ENCODE measurements at places on chromosomes 6 and 20.

GRCh38 chr6:134529921-134530320, 212.0 kb upstream of the SGK1 start:
- no peak for DNase-seq

DNA sequence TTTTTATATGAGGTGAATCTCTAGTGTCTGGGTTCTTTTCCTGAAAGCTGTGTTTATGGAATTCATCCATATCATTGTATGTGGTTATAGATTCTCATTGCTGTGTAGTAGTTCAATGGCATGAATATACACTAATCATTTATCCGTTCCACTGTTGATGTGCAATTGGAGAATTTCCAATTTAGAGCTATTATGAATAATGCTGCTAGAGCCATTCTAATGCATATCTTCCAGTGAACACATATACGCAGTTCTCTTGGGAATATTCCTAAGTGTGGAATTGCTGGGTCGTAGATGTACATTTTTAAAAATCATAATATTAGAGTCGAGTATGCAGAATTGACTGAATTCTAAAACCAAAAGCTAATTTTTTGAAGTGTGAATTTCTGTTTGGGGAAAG, 327.5 kb upstream of the JAG1 start:
- no peak for DNase-seq

- DNase-seq = no peak
Measured at GRCh38 chr6:34067814-34068213, 78.1 kb downstream of the GRM4 start.

- no peak for DNase-seq
Measured at GRCh38 chr6:107115695-107116327, 496 bp upstream of the BEND3 start.

GRCh38 chr20:22583773-22584521, 425 bp downstream of the FOXA2 start:
- no peak for DNase-seq

- no peak for DNase-seq
Measured at GRCh38 chr6:132643547-132643946, 15.4 kb downstream of the TAAR1 start.

GRCh38 chr20:10453241-10453640, 18.1 kb downstream of the SLX4IP start:
- no peak for DNase-seq

- DNase-seq = no peak
Measured at GRCh38 chr20:60463798-60464197, 505.6 kb downstream of the CDH26 start.

GRCh38 chr6:129671442-129672340, 38.3 kb downstream of the ARHGAP18 start:
- DNase-seq = no peak

- DNase-seq = no peak
Measured at GRCh38 chr6:157770946-157771345, 52.1 kb upstream of the SNX9 start.

GRCh38 chr20:38579219-38579910, 1.6 kb upstream of the ADIG start:
- no peak for DNase-seq

DNA sequence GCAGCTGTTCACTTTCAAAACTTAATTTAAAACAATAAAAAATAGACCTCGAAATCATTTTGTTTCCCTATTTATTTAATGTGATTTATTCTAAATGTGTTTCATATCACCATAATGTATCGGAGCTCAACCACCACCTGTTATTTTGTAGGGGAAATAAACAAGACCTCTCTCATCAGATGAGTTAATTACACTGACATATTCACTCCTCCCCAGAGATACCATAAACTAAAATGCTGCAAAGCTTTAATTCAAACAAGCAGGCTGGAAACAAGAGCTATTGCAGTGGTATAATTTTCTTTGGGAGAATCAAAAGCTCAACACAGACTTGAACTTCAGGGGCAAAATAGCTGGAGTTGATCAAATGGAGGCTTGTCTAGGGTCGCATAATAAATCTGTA, 303.5 kb upstream of the TSHZ2 start:
- no peak for DNase-seq

DNA sequence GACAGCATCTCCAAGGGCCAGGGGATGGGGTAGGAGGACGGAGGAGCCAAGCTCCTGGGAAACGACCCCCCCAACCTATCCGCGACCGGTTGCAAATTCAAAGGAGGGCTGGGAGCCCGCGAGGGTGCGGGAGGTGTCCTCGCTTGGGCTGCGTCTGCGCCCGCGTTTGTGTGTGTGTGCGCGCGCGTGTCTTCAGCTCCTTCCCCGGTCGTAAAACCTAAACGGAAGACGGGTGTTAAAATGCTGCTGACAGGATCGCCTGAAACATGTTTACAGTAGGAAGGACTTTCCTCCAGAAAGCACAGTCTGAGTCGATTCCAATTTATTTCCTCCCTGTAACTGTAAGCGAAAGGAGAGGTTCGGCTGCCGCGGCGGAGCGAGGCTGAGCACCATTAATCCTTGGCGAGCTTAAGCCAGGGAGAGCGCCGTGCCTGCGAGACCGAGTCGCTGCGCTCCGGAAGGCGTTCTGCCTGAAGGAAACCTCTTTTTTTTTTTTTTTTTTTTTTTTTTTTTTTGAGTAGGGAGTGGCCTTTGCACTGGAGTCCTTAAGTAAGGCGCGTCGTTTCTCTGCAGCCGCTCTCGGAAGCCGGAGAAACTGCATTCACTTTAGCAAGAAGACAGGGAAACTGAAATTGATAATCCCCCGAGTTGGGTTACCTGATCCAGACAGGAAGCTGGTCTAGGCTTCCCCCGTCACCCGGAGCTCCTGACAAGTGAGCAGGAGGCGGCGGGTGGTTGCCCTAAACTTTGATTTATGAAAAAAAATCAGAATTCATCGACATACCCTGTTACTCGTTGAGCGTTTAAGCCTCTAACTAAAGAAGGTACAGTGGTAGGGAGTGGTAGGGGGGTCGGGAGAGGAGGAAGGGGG, 4.8 kb upstream of the SOX4 start:
- DNase-seq = no peak

GRCh38 chr6:53735896-53736295, 58.9 kb upstream of the LRRC1 start:
- no peak for DNase-seq

DNA sequence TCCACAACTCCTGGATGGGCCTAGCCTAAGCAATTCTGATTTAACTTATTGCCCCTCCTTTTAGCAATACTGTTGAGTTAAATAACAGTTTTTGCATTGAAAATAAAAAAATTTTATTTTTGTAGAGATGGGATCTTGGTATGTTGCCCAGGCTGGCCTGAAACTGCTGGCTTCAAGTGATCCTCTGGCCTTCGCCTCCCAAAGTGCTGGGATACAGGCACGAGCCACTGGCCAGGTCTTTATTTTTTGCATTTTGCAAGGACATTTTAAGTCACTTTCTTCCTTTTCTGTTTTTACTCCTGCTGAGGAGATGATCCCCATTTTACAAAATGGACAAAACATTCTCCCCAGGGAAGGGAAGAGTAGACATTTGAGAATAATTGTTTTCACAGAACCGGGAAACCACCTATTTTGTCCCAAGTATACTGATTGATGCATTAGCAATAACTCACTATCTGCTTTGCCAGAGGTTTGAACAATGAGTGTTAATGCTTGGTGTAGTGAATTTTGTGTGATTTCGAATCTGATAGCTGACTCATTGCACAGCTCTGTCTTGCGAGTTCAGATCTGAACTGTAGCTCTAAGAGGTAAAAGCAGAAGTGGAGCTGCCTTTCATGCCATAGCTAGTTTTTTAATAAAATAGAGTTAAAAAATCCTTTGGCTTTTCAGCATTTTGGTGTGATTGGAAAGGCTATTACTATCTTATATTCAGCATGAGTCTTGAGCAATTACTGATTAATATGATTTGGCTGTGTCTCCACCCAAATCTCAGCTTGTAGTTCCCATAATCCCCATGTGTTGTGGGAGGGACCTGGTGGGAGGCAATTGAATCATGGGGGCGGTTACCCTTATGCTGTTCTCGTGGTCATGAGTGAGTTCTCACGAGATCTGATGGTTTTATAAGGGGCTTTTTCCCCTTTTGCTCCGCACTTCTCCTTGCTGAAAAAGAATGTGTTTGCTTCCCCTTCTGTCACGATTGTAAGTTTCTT, 20.9 kb downstream of the IGF2R start:
- DNase-seq = no peak

Data from stimulated activated CD8-positive, alpha-beta memory T cell treated with anti-CD3 and anti-CD28 coated beads, Interleukin-2, amount 100 ng/mL, for 48 hours (primary cell).